ENCODE measurements at places on chromosomes 12 and 14. TPM values are rescaled to one million over a fixed set of nuclear protein-coding genes. Genes with fewer than 3 reads are reported as not detected.

Gene OR6C65
- total RNA-seq = not detected

DNA sequence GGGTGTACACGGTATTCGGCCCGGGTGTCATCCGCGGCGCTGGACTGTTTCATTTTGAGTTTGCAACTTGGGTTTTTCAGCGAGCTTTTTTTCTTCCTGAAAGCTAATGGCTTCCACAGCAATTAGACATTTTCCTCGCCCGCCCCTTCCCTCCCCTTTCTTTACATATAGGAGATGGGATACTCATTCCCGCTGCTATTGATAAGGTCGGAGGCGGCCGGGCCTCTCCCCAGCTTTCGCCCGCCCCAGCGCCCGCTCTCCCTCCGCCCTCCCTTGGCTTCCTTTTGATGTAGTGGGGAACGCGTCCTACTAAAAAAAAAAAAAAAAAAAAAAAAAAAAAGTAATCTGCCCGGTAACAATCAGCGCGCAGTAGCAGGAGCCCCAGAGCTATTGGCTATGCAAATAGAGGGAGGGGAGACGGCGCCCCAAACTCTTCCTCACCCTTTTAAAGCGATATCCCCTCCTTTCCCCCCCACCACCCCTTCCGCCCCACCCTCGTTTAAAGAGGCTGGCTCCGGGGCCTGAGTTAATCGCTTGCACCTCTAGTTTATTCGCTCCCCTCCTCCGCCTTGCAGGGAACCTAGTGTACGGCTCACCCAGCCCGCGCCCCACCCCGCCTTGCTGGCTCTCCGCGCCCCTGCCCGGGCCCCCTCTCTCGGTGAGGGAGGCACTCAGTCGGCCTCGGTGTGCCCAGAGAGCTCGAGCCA, 1.7 kb upstream of the CCND2 start:
- DNase-seq = no peak

DNA sequence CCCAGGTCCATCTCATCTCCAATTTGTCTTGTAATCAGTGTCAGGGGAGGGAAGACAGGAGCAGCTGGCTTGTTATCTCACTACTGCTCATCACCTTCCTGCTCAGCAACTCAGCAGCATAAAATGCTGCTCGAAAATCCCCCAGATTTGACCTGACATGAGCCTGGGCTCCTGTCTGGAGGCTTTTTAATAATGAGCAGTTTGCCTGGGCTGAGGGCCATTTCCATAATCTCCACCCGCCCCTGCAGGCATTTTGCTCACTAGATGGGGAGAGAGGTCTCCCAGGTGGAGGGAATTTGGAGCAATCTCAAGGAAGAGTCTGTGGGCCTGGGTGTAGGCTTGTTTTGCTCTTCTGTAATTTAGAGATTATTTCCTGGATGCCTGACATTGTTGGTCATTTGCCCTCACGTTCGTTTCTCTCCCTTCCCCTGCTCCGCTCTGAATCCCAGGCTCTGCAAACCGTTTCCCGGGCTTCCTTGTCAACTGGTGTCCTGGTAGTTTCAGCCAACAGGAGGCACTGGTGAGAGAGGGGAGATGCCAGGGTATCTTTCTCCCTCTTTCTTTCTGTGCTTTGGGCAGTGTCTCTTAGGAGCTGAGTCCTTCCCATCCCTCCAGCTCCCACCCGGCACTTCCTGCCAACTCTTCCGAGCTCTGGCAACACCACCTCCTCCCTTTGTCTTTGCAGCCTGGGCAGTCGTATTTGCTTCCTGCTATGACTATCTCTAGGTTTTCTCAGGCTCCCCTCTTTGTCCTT, 299.2 kb downstream of the GLT1D1 start:
- DNase-seq = no peak

Gene SDS
- total RNA-seq = not detected

- no peak for DNase-seq
Measured at GRCh38 chr12:57001448-57001906, 4.9 kb downstream of the ZBTB39 start.

All from epithelial cell of proximal tubule (primary cell).